ENCODE measurements at places on chromosomes 4 and X.

DNA sequence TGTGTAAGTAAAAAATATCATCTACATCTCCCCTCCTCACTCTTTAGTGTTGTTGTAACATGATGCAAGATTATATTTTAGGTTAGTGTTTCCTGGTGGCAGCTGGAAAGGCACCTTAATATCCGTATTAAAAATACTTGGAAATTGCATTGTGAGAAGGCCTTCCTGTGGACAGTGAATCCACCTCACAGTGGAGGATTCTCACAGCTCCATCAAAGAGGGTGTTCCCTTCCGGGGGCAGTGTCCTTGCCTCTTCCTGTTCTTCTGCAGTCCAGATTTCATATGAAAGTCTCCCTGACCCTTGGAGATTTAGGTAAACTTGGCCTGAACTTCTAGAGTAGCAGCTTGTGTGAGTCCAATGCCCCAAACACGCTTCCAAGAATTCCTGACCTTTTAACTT lies 29.9 kb upstream of the GAB1 start:
- H3K27me3 ChIP-seq = no peaks in the 10 kb centered on the region
- DNase-seq = no peak
- H3K4me3 ChIP-seq = no peak overlapping the region
- H3K4me1 ChIP-seq = no peaks in the 10 kb centered on the region

DNA sequence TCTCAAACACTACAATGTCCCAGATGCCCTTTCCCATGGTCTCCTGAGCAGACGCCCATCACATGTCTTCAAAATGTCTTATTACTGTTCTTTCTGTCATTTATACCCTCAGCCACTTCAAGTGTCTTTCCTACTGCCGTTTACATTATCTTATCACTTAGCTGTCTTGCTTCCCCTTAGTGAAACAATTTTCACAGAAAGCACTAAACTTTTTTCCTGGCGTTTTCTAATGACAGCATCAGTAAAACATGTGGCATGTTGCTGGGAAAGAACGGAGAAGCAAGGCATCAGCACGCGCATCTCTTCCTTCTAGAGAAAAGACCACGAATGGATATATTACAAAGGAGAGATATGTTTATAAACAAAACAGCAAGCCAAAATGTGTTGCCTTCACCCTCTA lies 189.7 kb upstream of the SLIT2 start:
- no peaks in the 10 kb centered on the region for H3K27me3 ChIP-seq
- no peak overlapping the region for H3K4me3 ChIP-seq
- H3K36me3 ChIP-seq = no peaks in the 10 kb centered on the region
- no peak for DNase-seq
- H3K27ac ChIP-seq = no peak overlapping the region

GRCh38 chr4:159117968-159118367 lies 15.1 kb downstream of the RAPGEF2 start:
- H3K27ac ChIP-seq = no peak overlapping the region
- no peaks in the 10 kb centered on the region for H3K4me1 ChIP-seq
- no peaks in the 10 kb centered on the region for H3K36me3 ChIP-seq
- H3K4me3 ChIP-seq = no peak overlapping the region

DNA sequence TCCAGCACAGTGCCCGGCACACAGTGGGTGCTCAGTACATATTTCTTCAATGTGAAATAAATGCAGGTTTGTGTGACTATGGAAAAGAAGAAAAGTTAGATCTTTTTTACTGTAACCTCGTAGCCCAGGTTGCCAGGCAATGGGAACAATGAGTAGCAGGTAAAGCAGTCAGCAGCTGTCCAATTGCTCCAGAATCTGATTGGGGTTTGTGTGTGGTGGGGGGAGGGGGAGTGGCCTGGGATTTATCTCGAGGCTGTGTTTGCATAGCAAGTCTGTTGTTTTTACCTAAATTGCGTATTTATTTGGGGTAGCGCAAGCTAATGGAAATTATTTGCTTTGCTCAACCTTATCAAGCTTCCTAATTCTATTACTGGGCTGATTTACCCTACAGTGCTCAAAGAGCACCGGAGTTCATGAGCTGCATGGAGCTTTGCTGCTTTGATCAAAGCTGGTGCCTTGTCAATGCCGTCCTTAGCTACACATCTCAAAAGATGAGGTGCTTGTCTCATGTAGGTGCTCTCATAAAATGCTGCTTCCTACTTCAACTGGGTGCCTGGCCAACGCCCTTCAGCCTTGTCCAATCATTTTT lies 145.0 kb upstream of the DGKK start:
- H3K4me1 ChIP-seq = no peaks in the 10 kb centered on the region
- H3K27ac ChIP-seq = no peak overlapping the region

DNA sequence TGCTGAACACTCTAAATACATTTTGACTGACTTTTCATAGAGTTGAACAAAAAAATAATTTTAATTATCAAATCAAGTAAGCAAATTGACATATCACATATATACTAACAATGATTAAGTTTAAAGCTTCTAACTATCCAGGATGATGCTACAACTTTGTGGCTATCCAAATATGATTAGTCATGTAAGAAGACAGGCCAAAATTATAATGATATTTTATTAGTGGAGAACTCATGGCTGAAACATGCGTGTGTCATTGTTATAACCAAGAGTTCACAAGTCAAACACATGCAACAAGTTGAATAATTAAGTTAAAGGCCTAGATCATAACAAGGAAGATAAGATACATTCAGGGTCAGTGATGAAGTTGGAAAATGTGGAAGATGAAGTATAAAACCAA lies 346.8 kb downstream of the FSTL5 start:
- no peak overlapping the region for H3K27ac ChIP-seq
- H3K27me3 ChIP-seq = no peaks in the 10 kb centered on the region
- H3K36me3 ChIP-seq = no peaks in the 10 kb centered on the region
- H3K4me3 ChIP-seq = no peak overlapping the region

DNA sequence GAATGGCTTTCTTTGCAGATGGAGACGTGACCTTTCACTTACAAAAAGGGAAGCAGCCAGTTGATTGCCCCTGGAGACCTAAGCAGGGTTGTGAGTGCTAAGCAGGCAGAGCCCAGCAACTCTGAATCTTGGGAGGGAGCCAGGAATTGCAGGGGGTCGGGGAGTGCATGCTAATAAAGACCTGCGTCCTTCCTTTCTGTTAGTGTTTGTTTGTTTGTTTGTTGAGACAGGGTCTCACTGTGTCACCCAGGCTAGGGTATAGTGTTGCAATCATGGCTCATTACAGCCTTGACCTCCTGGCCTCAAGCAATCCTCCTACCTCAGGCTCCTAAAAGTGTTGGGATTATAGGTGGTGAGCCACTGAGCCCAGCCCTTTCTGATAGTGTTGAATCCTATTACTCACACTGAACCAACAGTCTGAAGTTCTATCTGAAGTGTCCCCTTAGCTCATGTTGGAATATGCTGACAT lies 137.4 kb downstream of the CEP135 start:
- no peaks in the 10 kb centered on the region for H3K36me3 ChIP-seq
- no peaks in the 10 kb centered on the region for H3K4me1 ChIP-seq
- no peak overlapping the region for H3K4me3 ChIP-seq
- H3K27ac ChIP-seq = no peak overlapping the region
